RWPE2 (cell line): ENCODE measurements at places on chromosomes 13 and 19.

DNA sequence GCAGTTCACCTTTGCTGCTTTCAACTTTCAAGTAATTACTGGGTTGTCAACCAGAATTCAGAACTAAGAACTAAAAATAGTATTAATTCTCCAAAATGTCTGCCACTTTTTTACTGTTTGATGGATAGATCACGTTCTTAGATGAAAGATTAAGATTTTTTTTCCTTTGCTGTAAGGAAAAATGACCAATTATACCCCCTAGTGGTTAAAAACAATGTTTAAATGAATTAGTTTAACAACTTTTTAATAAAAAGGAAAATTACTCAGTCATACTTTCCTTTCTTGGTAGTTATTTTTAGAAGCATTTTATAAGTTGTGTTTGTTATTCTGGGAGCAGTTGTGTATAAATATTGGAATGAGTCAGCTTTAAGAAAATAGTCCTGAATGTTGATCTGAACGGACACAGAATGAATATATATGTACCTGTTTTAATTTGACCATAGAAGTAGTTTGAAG is 4.6 kb downstream of the TM9SF2 start:
- no peak for DNase-seq

GRCh38 chr13:113204378-113204734 is 4.1 kb downstream of the PCID2 start:
- DNase-seq = no peak

DNA sequence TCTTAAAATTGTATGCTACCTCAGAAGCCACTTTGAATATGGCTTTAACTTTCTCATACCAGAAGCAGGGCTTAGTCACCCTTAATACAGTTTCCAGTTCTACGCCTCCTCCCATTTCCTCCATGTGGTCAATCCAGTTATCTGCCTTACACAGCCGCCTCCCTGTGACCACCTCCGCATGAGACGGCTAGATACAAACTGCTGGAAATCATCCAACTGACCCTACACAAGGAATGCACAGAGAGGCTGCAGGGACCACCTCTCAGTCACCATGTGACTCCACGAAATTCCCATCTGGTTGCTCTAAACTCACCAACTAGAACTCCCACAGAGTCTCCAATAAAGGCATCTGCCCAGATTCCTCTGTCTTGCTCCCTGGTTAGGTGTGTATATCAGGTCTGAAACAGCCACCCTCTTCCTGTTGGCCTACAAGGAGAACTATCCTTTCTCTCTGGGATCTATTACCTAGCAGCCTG is 6.8 kb downstream of the ZNF564 start:
- no peak for DNase-seq

GRCh38 chr19:4636151-4636717 is 3.1 kb upstream of the TNFAIP8L1 start:
- no peak for DNase-seq

DNA sequence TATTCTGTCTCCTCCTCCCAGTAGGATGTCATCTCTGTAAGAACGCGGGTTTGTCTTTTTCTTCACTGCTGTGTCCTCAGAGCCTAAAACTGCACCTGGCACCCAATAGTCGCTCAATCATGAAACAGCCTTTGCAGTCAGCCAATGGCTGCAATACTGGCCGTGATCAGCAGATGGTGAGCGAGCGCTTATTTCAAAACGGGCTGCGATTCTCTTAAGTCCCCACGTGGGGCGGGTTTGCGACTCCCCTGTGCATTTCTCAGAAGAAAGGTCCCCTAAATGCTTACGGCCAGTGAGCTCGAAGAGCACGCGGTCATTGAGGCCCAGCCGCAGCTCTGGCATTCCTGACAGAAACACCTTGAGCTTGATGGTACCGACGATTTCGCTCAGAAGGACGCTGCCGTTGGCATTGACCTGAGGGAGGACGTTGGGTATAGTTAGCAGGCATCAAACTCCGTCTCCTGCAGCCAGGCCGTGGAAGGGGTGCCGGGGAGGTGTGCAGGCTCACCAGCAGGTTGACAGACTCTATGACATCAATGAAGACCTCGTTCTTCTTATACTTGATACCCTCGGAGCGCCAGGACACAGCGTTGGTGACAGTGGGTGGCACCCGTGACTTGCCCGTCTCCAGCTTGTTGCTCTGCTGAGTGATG is 6.0 kb downstream of the AP1M2 start:
- DNase-seq = no peak

DNA sequence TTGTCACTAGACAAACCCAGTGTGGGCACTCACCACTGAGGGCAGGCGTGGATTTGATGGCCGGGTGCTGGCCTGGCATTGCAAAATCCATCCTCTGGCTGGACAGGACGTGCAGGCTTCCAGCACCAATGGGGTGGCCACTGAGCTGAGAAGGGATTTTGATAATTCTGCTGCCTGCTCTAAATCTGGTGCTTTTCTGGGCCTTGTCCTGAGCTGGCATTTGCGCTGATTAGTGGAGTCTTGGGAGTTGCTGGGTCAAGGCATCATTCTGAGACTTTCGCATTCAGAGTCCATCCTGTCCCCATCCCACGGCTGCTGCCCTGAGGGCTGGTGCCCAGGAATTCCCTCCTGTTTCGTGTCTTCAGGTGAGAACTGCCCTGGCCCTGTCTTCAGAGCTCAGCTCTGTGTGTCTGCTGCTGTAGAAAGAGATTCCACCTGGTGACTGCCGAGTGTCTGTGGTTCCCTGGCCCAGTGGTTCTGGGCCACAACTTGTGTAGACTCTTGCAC is 65.9 kb upstream of the MCF2L start:
- no peak for DNase-seq

DNA sequence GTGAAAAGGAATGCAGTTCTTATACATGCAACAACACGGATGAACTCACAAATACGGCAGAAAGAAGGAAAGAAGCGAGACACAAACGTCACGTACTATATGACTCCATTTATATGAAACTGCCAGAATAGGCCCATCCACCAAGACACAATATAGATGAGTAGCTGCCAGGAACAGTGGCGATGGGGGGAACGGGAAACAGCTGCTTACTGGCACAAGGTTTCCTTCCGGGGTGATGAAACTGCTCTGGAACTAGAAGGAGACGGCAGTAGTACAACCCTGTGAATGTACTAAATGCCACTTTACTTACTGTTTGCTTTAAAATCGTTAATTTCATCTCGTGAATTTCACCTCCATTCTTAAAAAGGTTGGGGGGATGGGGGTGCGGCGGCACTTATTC is 28.9 kb downstream of the MLLT1 start:
- no peak for DNase-seq

DNA sequence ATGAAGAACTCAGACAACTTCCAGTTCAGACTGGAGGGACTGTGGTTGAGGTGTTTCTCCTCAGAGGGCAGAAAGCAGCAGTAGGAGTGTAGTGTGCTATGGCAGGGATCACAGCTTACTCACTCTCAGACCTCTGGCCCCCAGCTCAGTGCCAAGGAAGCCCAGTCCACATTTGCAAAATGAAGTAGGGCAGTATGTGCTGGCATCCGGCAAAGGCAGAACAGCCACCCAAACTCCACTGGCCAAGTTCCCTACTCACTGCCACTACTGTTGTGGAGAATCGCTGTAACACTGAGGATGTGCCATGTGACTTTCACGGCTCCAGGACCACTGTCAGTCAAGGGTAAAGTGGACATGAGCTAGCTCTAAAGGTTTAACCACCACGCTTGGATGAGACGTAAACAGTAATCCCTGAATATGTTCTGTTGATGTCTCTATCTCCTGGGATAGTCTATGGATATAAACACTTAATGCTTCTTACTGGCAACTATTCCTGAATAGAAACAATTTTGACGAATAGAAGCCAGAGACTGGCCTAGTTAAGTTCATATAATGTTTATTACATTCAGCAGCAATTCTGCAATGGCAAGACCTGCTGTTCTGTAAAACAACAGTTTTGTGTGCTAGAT is 67.0 kb upstream of the SLC15A1 start:
- no peak for DNase-seq

- no peak for DNase-seq
These were observed 173.9 kb downstream of the FLT1 start for GRCh38 chr13:28320884-28321574.

DNA sequence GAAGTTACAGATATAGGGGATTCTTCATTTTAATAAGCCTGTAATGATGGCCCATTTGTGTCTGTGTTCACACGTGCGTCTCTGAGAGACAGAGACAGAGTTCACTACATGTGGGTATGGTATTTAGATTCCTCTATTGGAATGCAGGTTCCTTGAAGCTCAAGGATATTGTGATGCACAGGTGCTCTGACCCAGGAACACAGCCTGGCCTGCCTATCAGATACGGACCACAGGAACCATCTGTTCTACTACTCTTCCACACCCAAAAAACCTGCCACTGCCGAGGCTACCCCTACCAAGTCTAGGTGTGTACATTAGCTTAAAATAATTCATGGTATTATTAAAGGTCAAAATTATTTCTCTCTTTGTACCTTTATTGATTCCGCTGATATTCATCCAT is 289.2 kb downstream of the ATP8A2 start:
- no peak for DNase-seq
